ENCODE measurements at places on chromosomes 1 and 21.

DNA sequence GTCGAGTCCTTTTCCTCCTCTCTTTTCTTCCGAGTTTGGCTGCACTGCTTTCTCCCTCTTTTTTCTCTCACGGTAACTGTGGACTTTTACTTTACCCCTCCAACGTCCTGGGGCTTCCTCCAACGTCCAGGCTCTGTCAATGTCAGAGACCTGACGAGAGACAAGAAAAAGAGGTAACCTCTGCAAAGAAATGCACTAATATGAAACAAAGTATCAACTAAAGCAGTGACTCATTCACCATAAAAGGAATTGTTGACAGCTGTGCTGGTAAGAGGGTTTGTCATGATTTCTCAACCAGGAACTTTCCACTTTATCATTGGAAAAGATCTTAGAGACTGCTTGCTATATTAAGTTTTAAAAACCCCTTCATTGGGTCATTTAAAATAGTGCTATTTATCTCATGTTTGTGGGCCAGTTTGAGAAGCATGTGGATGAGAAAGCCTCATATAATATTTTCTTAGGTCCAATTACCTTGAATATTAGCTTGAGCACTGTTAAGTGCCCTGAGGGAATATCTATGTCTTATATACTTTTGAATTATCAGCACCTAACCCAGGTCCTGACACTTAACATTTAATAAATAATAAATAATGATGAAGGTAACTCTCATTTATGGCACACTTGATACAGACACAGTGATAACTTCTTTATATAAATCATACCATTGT, at the start of gene GBP2:
Gene GBP2, minus strand, starts transcription at position 202 of the 668 bp plus-strand sequence. CDS start 4,148 bp downstream, outside the sequence.
- no peak for DNase-seq

DNA sequence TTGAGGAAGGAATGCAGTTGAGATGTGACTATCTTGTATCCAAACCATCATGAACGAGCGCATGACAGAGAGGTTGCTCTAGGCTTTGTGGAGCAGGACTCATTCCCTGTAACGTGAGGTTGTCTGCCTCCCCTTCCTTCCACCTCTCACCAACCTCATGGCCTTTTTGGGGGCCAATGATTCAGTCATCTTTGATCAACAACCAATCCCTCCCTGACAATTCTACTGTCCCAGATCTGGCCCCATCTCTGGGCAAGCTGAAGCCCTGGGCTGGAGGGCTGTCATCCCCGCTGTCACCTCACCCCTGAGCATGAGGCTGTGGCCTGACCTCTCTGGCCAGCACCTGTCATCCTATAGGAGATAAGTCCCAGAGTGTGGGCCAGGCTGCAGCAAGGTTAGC, 19.7 kb downstream of the MTARC1 start:
- DNase-seq, result no peak

GRCh38 chr1:31605908-31606427, 11.5 kb upstream of the HCRTR1 start:
- DNase-seq, result no peak

DNA sequence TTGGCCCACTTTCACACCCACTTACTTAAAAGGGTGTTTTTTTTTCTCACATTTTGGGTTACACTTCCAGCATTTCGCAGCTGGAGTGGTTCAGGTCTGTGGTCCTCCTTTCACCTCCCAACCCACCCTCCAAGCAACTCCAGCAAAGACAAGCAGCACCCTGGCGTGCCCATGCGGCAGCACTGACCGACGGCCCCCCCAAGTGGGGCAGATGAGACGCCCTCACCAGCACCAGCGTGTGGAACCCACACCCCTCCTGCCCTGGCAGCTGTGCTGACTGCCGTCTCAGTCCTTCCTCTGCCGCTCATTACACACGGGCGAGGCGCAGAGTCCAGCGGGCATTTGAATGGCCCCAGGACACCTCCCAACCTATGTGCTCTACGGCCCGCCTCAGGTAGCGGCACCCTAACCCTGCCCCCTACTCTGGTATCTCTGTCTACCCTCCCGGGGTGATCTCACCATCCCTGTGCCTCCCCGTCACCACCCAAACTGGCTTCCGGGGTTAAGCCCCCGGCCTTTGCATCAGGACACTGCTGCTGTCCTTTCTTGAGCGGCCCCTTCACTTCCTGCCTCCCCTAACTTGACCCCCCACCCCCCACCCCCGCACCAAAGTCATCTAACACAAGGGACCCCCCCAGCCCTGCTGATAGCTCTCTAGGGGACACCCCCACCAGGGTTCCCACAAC, 10.9 kb downstream of the LSS start:
- no peak for DNase-seq

- no peak for DNase-seq
Measured at GRCh38 chr1:234961456-234962339, 166.9 kb downstream of the TOMM20 start.

GRCh38 chr1:8816831-8817411, 519 bp downstream of the RERE start:
- DNase-seq, result no peak

- DNase-seq, result no peak
Measured at GRCh38 chr1:43651902-43652301, 2.0 kb downstream of the KDM4A start.

DNA sequence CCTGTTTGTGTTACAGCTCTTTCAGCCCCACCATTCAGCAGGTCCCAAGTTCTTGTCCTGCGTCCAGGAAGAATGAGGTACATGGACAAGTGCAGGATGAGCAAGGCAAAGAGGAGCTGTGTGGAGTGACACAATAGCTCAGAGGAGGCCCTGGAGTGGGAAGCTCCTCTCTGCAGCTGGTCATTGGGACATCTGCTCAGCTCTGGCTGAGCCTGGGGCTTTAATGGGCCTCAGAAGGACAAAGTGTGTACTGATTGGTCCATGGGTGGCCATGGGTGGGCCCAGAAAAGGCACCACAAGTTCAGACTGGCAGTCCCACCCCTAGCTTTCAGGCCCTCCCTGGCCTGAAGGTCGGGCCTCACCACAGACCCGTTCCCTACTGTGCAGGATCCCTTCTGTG, 14.7 kb upstream of the HYI start:
- DNase-seq, result no peak

- no peak for DNase-seq
Measured at GRCh38 chr1:228920831-228921230, 185.6 kb downstream of the RHOU start.

DNA sequence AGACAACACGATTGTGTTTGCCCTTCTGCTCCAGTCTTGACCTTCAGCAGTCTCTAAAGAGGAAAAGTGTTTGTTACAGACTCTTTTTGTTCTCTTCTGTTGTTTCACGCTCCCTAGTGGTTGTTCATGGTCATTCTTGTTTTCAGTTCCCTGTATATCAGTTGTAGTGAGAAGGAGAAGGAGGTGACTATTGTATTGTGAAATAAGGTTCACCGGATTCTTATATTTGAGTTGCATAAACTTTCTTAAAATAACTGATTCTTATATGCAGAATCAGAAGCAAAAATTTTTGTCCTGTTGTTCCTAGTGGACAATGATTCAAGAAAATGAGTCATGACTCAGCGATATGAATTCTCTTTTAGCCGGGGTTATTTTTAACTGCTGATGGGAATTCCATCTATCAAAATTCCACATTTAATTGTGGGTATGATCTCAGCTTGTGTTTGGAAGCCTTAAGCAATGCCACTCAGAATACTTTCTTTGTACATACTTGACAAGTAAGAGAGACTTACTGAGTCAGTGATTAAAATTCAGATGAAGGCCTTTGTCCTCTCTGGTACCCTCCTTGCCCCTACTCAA, 152.2 kb downstream of the CLEC20A start:
- DNase-seq, result no peak

DNA sequence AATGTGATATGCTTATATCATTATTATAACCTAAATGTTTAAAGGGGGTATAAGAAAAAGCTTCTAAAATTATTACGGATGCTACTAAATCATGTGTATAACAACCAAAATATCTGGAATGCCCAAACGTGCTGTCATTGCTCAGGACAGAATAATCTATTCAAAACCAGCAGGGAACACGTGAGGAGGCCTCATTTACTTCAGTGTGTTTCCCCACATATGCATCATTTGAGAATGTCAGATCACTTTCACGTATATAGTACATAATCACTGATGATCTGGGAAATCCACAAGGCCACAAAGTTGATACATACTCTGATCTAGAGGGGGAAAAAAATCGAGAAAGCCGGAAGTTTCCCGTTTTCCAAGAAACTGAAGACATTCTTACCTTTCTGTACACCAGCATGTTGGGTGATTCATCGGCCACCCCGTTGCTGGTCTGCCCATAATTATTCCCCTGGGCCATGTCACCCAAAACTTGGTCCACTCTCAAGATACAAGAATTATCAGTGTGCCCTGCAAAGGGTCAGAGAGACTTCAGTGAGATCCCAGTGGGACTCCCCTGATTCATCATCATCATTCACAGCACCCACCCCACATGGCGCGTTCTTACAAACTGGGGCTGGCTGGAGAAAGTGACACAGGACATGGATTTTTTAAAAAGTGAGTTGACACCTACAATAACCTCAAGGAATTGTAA, 1.5 kb downstream of the RGS7 start:
- DNase-seq, result no peak

- DNase-seq, result no peak
Measured at GRCh38 chr1:225674381-225674780, 21.5 kb upstream of the ENAH start.

DNA sequence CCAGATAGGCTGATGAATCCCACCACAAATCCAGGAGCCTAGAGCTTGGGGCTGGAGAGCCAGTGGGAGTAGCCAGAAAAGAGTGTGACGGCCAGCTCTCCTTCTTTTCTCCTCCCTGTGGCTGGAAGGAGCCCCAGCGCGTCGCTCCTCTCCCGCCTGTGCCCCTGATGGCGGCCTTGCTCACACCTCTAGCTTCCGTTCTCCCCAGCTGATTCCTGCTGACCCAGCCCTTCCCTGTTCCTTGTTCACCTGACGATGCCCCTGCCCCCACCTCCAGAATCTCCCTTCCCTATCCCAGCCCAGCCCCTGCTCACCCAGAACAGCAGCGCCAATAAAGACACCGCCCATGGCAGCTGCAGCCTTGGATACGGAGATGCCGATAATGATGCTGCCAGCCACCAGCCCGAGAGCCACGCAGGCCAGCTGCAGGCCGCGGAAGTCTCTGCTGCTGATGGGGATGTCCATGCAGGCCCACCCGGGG, 656 bp downstream of the KNCN start:
- DNase-seq, result no peak

DNA sequence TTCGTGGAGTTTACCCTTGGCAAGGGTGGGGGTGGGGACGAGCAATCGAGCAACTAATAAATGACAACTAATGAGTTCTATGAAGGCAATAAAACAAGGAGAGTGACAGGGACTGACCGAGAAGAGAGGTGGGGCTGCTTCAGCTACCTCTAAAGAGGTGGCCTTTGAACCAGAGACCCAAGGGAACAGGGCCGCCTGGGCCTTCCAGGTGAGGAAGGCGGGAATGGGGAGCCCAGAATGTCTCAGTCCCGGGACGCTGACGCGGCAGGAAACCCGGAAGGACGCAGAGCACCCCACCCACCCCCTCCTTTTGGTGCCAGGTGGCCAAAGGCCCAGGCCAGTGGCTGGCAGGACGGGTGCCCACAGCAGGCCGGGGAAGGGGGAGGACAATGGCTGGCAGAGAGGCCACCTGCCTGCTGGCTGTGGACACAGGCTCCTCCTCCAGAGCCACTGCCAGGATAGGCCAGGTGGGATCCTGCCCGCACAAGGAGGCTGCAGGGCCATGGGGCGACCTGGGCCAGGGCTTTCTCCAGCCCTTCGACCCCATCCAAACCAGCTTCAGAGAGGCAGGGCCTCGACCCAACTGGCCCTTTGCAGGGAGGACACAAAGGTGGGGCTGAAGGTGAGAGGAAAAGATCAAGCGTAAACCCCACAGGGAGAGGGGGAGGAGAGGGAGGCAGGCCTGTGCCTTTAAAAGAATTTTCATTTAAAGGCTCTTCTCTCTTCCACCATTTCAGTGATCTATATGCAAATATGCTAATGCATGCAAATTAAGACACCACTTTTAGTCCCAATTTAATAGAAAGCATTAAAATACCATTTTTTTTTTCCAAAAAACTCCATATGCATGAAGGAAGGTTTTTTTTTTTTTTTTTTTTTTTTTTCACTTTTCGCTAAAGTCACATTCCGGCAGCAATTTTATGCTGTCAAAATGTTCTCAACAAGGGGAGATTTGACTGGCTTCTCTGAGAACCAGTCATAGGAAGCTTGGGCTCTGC, 58.1 kb downstream of the CASZ1 start:
- DNase-seq, result no peak

DNA sequence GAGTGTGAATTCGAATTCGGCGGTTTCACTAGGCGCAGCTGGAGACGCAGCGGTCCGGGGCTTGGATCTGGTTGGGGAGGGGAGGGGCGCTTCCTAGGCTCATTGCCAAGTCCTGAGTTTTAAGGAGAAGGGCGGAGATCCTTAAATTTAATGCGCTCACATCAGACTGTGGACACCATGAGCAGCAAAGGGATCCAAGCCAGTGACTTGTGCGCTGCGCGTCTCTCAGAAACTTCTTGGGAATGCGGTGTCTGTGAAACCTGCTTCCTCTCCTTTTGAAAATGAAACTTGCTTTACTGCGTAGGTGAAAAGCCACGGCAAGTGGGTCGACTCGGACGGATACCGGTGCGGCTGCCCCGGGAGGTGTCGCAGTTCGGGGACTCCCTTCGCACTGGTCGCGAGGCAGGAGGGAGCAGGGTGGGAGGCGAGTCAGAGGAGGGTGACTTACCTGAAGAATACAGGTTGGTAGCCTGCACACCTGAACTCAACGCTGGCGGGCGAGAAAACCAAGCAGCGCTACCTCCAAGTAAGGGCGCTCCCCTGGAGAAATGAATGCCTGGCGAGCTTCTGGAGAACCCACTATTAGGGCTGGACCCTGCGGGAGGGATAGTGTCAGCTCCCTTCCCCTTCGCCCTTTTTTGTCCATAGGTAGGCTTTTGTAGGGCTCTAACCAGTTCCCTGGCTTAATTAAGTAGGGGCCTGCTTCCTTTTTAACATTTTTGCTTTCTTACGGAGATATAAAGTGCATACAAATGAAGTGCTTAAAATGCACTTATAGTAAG, 992 bp downstream of the TENT5C start:
- DNase-seq, result no peak

GRCh38 chr1:104073463-104073902, 323.8 kb downstream of the AMY1C start:
- no peak for DNase-seq

Data from NCI-H2171 (cell line).